ENCODE measurements at places on chromosomes 2 and 18.

- no peak for DNase-seq
Measured at GRCh38 chr18:9855681-9856080, 30.1 kb upstream of the TXNDC2 start.

GRCh38 chr18:68721681-68722583 is 7.0 kb upstream of the TMX3 start:
- no peak for DNase-seq

DNA sequence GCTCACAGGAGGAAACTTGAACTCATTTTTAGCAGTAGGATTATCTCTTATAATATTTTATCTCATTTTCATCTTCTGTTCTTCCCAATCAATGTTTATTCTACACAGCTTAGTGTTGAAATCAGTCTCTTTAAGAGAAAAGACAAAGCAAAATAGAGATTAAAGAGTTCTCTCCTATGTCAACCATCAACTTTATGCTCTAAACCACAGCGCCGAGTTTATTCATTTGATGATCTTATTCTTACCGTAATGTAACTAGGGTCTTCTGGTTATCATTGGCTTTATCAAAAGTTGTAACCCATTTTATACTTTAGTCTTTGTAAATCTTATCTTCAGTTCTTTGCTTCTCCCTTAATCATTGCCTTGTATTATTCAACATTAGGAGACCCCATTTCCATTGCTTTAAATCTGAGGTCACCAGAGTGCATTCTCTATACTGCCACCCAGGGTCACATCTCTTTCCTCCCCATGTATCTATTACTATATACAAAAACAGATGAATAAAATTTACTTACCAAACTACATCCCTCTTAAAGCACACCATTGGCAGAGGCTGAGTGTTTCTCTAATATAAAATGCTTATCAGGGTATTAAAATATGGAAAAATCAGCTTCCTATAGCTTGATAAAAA is 22.8 kb upstream of the ERMN start:
- no peak for DNase-seq

DNA sequence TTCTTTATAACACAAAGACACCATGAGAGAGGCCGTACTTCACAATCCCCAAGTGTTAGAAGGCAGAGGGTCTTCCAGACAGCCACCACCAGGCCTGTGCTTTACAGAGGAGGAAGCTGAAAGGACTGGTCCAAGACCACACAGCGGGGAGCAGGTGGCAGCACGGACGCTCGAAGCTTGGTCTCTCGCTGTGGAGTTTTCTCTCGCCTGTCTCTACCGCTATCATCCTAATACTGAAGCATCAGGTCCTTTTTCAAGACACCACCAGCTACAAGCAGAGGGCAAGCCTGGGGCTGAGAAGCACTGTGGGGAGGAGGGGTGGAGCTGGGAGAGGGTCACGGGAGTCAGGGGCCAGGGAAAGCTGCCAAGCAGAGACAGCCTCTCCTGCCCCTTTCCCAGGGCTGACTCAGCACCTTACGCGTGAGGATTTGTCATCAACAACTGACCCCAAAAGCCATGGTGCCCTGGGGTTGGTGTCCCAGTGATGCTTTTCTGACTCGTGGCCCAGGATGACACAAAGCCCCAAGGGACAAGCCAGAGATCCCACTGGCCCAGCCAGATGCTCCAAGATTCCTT is 31.9 kb upstream of the FOSL2 start:
- DNase-seq, result no peak
